ENCODE measurements at places on chromosomes 7 and 10. TPM values are rescaled to one million over a fixed set of nuclear protein-coding genes. Genes with fewer than 3 reads are reported as not detected.

Gene MYO3A
- total RNA-seq: not detected

GRCh38 chr7:55490099-55490498 lies 82.2 kb downstream of the VOPP1 start:
- no peak overlapping the region for H3K4me3 ChIP-seq
- no peak for DNase-seq
- no peak overlapping the region for H3K27ac ChIP-seq
- H3K27me3 ChIP-seq: no peaks in the 10 kb centered on the region

DNA sequence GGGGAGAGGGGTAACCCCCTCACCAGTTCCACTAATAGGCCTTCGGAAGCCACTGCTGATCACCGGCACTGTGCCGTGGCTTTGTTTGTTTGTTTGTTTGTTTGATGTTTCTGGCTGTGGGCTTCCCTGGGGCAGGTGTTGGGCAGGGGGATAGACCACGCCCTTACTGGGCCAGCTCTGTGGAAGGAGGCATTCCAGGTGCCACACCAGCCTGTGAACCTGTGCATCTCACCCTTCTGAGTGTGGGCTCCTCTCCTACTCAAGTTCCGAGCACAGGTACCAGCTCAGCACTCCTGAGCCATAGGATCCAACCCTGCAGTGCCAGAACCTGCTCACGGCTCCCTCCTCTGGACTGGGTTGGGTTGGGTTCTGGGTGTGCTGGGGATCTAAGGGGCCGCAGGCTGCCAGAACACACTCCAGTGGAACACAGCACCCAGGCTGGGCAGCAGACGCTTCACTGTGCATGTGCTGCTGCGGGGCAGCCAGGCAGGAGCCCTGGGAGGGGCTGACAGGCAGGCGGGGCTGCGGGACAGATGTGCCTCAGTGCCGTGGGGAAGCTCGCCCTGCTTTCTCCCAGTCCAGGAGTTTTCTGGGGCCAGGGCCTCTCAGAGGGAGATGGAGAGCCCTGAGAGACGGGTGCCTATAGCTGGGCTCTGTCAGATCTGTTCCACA lies 1053.9 kb downstream of the CNTNAP2 start:
- no peaks in the 10 kb centered on the region for H3K4me1 ChIP-seq
- no peak overlapping the region for H3K4me3 ChIP-seq
- H3K27me3 ChIP-seq: no peaks in the 10 kb centered on the region

GRCh38 chr10:53463539-53463938 lies 691.0 kb upstream of the MBL2 start:
- H3K27ac ChIP-seq: no peak overlapping the region
- no peaks in the 10 kb centered on the region for H3K4me1 ChIP-seq

Gene GSAP
- 2.9 TPM for total RNA-seq

DNA sequence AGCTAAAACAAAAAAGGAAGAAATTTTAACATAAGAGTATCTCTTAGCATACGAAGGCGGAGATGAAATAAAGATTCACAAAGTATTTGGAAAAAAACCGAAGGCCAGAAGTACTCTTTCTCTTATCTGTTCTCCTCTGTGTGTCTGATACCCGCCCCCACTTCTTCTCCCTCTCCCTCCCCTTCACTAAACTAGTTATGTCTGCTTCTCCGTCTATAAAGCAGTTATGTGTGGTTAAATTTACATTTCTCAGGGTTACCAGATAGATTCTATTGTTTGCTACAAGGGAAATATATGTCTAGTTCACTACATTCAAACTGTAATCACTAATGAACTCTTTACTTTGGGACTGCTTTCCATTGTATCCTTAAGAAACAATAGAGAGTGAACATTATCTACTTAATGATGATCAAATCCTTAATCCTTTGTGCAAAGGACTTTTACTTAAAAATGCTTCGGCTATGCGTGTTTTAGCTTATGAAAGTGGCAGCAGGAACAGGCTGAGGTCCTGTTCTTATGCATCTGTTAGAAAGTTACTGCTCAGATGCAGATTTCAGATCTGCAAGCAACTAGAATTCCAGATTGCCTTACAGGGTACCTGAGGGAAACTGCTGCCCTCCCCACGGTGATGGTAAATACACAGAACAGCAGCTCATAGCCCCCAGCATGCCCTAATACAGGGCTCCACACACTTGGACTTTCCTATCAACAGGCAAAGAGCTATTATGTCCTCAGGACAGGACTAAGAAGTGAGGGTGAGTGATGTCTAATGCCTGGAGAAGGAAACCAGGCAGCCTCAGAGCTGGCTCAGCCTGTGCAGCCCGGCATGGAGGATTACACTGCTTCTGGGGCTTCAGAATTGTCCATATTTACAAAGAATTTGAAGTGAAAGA lies 273.3 kb downstream of the FZD1 start:
- H3K27me3 ChIP-seq: no peaks in the 10 kb centered on the region
- no peaks in the 10 kb centered on the region for H3K36me3 ChIP-seq
- no peak overlapping the region for H3K4me3 ChIP-seq
- no peak for DNase-seq

Gene ZNF398
- total RNA-seq: 16.4 TPM

Gene SBDS
- 92.0 TPM for total RNA-seq

Gene TRIM50
- not detected for total RNA-seq

Gene OSBPL3
- total RNA-seq: 72.5 TPM

GRCh38 chr7:24291271-24291670 lies 7.3 kb downstream of the NPY start:
- no peaks in the 10 kb centered on the region for H3K36me3 ChIP-seq
- no peaks in the 10 kb centered on the region for H3K4me1 ChIP-seq
- H3K4me3 ChIP-seq: no peak overlapping the region
- H3K27ac ChIP-seq: no peak overlapping the region
- no peak for DNase-seq

DNA sequence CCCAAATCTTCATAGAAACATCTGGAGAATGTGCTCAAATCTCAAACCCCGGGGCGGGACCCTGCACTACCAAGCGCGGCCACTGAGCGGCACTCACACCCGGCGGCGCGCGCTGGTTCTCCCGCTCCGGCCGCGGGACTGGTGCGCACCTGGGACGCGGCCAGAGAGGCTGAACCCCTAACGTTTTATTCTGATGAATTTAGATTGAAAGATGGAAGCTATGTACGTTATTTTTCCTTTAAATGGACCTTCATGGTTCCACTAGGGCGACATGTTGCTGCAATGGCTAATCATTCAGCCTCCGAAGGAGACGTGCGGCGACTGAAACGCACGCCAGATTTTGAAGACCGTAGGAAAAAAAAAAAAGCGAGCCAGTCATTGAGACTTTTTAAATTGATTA lies 107.0 kb upstream of the INSIG1 start:
- no peaks in the 10 kb centered on the region for H3K4me1 ChIP-seq
- H3K36me3 ChIP-seq: no peaks in the 10 kb centered on the region
- H3K4me3 ChIP-seq: no peak overlapping the region
- no peak overlapping the region for H3K27ac ChIP-seq
- H3K27me3 ChIP-seq: no peaks in the 10 kb centered on the region

DNA sequence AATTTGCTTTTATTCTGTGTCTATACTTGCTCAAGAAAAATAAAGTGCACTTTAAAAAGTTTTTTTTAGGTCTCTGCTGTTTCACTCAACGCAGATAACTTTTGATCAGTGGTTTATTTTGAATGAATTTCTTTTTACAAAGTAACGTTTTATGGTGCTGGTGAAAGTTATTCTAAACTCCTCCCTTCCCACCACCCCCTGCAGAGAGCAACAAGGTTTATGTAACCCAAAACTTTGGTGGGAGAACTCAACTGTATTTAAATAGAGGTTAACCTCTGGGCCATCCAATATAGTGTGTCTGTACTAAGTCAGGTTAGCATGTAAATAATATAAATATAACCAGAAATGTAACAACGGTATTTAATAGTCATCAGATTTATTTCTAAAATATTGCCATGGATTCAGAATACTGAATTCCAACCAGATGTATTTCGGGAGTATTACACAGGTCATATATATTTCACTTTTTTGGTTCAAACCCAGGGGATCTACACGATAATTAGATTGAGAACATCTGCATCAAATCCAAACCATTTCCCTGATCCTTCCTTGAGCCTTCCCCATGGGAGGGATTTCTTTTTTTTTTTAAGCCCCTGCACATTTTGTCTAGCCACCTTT lies 3.9 kb upstream of the CUX1 start:
- no peak overlapping the region for H3K4me3 ChIP-seq
- H3K27ac ChIP-seq: no peak overlapping the region
- H3K27me3 ChIP-seq: no peaks in the 10 kb centered on the region
- no peak for DNase-seq
- no peaks in the 10 kb centered on the region for H3K36me3 ChIP-seq
- H3K4me1 ChIP-seq: peaks cover 11% of the 10 kb centered on the region

GRCh38 chr10:110762849-110763211 lies 108.9 kb upstream of the PDCD4 start:
- peaks cover 4% of the 10 kb centered on the region for H3K27me3 ChIP-seq
- no peaks in the 10 kb centered on the region for H3K36me3 ChIP-seq
- H3K4me1 ChIP-seq: no peaks in the 10 kb centered on the region
